ENCODE measurements at places on chromosomes 16 and 17. TPM values are rescaled to one million over a fixed set of nuclear protein-coding genes. Genes with fewer than 3 reads are reported as not detected.

The CBLN1 gene
- total RNA-seq = not detected

The DHRS7C gene
- total RNA-seq = not detected

The KRT24 gene
- total RNA-seq = not detected

The PSME3IP1 gene
- 109 TPM for total RNA-seq

The MYL11 gene
- total RNA-seq = 1.8 TPM

DNA sequence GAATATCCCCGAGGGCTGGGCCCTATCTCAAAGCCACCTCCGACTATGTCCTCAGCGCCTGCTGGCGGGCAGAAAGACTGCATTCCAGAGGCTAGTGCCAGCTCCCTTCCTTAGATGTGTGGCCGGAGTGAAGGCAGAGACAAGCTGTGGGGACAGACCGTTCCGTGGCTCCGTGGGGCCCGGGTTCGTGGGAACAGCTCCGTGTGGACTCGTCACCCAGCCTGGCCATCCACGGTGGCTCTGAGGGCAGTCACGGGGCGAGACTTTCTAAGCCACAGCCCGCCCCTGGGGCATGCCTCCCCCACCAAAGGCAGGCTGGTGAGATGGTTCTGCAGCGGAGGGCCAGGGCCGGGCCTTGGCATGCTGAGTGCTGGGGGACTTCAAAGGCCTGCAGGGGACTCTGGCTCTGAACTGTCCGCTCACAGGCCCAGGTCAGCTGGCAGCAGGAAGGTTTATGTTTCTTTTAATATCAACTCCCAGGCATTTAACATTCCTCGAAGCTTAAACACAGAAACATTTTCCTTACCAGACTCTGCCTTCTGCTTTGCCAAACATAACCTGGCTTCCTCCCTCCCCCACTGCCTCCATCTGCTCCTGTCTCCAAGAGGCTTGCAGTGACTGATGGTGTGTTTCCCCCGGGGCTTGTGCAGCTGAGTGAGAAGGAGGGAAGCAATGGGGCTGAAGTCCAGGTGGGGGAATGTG lies 50.4 kb downstream of the TIMM22 start:
- no peak for DNase-seq

- DNase-seq = no peak
Measured at GRCh38 chr16:83586036-83586435, 221.7 kb upstream of the HSBP1 start.

DNA sequence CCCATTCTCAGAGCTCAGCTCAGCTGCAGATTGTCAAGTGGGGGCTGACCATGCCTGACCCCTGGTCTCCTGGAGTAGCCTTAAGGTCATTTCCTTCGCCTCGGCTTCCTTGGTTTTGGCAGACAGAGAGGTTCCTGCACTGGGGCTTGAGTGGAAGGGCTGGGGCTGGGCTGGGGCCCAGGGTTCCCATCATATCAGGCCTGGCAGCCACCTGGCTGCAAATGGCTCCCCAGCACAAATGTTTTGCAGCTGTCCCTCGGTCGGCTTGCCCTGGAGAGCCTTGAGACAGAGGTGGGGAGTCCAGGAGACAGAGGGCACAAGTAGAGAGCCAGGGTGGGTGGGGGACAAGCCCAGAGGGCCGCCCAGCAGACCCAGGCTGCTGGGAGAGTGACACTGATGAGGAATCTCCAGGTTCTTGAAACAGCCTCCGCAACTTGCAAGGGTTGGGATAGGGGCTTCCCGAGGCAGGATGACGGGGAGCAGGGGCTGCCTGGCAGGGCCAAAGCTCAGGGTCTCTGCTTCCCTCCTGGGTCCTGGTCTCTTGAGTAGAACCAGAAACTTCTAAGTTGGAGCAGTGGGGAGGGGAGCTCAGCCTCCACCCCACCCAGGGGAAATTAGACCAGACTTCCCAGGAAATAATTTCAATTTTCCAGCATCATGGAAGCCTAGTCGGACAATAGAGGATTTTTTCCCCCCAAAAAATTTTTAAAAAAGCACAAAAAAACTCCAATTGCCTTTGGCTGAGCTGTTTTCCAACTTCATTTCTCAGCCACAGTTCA lies 19.3 kb downstream of the IGFBP4 start:
- DNase-seq = no peak

GRCh38 chr16:4090351-4090851 lies 25.8 kb downstream of the ADCY9 start:
- no peak for DNase-seq

GRCh38 chr16:25896411-25896810 lies 204.7 kb downstream of the HS3ST4 start:
- no peak for DNase-seq

DNA sequence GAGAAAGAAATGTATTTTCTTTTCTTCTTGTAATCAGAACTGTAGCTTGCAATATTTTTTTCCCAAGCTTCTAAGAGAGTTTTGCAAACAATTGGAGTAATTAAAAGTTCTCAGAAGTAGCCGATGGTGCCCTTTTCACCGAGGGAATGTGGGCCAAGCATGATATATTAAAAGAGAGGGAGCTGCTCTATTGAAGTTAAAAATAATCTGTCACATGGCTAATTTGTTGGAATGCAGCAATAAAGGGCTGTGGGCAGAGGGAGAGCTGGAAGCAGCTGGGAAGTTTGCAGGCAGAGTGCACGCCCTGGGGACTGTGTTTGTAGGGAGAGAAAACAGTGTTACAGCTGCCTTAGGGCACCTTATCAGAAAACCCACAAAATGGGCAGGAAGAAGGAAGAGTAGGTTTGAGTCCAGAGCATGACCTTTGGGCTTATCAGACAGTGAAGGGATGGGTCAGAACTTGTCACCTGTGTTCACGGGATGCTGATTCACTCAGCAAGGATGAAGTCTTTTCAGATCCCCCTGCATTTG lies 18.5 kb upstream of the TERF2 start:
- no peak for DNase-seq

DNA sequence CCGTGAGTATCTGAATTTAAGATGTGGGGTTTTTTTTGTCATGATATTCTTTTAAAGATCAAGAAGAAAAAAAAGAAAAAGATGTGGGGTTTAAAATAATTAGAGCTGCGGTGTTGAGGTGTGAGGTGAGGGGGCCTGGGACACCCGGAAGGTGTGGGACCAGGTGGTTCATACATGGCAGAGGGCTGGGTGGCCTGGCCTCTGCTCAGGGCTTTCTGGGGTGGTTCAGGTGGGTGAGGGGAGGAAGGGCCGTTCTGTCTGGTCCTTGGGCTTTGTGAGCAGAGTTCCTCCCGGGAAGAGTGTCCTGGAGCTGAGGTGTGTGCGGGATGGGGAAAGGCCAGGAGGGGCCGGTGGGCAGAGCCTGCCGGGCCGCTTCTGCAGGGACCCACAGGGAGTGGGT lies 5.0 kb downstream of the PRSS27 start:
- DNase-seq = no peak

- DNase-seq = peak; percentile 88
Measured at GRCh38 chr17:66191593-66192377, at the start of gene CEP112. Gene CEP112 (minus strand): TSS chr17:66192133.

GRCh38 chr17:62963296-62963695 lies 2.7 kb upstream of the TANC2 start:
- no peak for DNase-seq

DNA sequence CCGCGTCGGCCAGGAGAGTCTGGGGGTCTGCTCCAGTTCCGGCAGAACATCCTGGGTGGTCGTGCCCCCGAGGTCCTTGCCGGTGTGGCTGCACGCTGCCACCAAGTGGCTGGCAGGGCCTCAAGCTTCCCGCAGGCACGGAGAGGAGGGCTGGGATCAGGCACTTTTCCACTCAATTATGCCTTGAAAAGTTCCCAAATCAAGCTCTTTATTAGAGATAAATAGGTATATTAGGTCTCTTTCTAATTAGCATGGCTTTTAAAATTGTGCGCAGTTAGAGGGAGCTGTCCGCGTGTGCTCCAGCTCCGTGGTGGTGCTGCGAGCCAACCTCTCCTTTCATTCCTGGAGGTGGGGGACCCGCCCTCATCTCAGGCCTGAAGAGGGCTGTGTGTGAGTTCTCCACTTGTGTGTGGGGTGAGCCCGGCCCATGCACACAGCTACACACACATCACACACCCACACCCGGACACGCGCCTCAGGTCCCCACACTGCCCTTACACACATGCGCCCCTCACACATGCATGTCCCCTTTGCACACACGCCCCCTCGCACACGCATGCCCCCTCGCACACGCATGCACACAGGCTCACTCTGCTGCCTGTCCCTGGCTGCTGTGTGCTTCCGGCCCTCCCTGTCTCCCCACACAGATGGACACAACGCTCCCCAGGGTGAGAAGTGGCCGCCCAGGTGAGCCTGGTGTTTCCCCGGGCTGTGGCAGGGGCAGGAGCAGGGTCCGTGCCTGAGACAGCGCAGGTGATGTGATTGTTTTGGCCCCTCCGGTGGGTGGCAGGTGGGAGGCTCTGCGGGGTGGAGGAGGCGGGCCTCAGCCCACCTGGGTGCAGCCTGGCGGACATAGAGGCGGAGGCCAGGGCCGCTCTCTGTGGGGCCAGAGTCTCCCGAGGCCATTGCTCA lies 28.8 kb downstream of the CACNA1H start:
- no peak for DNase-seq

DNA sequence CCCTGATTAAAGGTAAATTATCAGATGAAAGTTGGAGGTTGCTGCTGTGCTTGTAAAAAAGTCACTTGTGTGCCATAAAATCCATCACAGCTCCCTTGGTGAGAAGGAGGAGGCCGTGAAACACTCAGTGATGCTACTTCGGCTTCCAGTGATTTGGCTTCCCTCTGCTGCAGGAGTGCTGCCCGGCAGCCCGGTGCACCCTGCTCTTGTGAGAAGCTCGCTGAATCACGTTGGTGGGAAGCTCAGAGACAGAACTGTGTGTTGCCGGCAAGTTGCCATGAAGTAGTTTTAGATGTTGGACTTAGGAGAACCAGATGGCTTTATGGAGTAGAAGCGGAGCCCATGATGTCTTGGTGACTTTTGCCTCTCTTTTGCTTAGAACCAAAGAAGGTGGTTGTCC lies 33.3 kb downstream of the MSI2 start:
- DNase-seq = no peak

- no peak for DNase-seq
Measured at GRCh38 chr17:79262624-79263023, 188.0 kb downstream of the ENGASE start.

DNA sequence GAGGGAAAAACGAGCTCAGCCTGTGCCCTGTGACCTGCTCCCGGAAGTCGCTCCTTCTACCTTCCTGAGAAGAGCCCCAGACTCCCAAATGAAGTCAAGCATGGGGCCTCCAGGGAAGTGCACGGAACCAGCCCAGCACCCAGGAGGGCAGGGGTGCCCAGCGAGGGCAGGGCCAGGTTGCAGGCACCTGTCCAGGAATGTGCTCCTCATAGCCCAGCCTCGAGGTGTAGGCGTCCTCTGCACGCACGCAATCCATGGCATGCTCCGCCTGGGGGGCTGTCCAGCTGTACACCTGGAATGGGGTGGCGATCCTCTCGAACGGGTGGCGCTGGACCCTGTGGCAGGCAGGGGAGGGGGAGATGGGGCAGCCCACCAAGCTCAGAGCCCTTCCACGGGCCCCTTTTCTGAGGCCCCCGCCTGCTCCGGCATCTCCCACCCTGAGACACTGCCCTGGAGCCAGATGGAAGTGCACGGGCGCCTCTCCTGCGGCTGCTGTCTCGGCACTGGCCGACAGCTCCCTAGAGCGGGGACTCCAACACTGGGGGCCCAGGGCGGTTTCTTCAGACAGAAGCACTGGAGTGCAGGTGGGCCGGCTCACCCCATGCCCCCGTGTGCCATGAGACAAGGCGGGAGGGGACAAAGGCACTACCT lies 10.9 kb downstream of the CLUH start:
- no peak for DNase-seq

- DNase-seq = peak; percentile 45
Measured at GRCh38 chr16:88815901-88816589, 4.3 kb upstream of the APRT start.

DNA sequence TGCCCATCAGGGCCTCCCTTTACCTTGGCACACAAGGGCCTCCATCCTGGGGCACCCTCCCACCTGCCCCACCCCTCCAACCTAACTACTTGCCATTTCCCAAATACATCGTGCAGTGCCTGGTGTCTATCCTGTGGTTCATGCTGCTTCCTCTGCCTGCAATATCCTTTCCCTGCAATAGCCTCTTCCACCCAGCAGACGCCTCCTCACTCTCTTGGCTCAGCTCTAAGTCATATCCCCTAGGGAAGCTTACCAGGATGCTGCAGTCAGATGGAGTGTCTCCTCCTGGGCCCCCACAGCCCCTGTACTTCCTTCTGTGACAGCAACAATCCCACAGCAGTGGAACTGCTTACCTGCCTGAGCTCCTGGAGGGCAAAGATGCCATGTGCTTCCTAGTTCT lies 36.7 kb downstream of the CCDC182 start:
- DNase-seq = no peak

GRCh38 chr17:43309505-43310332 lies 75.9 kb upstream of the RNU2-1 start:
- DNase-seq = no peak

Measured in T-helper 17 cell (primary cell).